Stimulated activated CD8-positive, alpha-beta memory T cell treated with anti-CD3 and anti-CD28 coated beads, Interleukin-7, amount 100 ng/mL, for 24 hours (primary cell): ENCODE measurements at places on chromosomes 6 and 20.

DNA sequence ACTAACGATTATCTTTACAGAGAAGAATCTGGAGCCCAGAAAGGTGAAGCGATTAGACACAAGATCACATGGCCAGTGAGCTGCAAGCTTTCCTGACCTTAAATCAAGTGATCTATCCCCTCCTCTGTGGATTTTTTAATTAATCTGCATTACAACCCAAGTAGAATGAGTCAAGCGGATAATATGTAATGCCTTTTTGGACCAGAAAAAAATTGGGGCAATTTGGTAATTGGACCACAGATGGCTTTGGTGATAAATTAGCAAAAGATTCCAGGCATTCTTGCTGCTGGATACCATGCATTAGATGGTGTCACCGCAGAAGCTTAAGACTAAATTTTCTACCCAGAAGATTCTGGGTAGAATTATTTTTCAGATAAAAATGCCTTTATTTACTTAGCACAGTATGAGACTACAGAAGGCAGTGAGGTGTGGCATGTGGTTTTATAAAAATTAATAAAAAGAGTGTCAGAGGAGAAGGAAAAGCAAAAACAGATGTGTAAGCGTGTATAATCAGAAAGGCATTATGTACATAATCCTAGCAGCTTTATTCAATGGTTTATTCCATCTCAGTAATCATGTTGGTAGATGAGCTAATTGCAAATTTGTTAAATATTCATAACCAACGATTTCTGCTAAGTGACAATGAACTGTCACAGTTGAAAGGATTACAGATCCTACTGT, 53.9 kb upstream of the PCSK2 start:
- DNase-seq = no peak

- no peak for DNase-seq
These were observed 492 bp upstream of the RNF39 start for GRCh38 chr6:30075790-30076732.

GRCh38 chr6:90374201-90374600, 77.6 kb upstream of the BACH2 start:
- DNase-seq = no peak

GRCh38 chr6:90480666-90481065, 106.2 kb downstream of the MAP3K7 start:
- no peak for DNase-seq

DNA sequence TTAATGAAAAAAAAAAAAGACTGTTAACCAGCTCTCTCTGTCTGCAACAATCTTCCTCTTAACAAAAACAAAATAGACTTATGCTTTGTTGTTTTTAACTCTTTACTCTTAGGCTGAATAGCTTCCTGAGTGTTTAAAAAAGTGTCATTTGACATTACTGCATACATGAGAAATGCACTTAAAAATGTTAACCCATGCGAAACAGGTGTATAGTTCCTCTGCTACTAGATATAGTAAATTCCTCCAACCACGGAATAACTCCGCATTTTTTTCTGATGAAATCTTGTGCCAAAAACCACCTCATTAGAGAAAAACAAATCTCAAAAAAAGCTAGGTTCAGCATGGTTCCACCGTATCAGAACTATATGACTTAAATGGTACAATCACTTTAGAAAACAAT, 426.0 kb downstream of the ADGRB3 start:
- DNase-seq = no peak

GRCh38 chr6:51928320-51928719, 159.1 kb downstream of the PKHD1 start:
- no peak for DNase-seq

GRCh38 chr6:140344142-140344913, 969.9 kb upstream of the CITED2 start:
- DNase-seq = no peak

DNA sequence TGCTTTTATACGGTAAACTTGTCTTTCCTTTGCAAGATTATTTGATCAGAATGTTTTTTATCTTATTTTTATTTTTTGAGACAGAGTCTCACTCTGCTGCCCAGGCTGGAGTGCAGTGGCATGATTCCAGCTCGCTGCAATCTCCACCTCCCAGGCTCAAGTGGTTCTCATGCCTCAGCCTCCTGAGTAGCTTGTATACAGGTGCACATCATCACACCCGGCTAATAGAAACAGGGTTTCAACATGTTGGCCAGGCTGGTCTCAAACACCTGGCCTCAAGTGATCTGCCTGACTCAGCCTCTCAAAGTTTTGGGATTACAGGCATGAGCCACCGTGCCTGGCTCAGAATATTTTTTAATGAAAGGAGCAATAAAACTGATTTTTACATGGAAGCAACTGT, 8.9 kb upstream of the LPIN3 start:
- no peak for DNase-seq

GRCh38 chr20:11549172-11550103, 368.3 kb upstream of the BTBD3 start:
- no peak for DNase-seq

DNA sequence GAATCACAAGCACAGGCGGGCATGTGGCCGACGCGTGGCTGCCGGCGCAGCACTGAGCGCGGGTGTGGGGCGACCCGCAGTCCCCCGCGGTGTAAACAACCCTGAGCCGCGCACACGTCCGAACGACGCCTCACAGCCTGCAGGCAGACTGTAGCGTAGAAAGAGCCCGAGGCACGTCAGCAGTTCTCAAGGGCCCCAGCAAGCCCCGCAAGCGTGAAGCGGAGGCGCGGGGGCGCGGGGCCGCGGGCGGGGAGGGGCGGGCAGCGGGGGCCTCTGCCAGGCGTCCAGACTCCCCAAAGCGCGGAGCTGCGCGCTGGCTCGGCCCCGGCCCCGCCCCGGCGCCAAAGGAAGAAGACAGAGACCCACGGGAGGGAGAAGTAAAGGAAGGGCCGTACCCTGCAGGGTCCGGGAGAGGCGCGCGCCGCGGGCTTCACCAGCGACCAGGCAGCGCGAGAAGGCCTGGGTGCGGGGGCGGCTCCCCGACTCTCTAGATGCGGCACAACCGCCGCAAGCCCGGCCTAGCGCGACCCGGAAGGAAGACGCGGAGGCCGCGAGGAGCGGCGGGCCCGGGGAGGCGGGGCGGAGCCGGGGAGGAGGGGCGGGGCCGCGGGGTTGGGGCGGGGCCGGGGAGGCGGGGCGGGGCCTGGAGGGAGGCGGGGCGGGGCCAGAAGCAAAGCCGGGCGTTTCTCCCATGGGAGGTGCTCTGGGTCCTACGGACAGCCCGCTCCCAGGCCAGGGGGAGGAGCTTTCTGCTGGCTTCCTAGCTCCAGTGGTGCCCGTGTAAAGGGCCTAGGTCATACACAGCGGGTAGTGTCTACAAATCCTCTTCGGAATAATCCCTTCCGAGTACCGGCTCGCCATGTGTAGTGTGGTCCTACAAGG, at the start of gene FBXL4:
FBXL4 (minus strand) TSS at position 536 of the 882 bp plus-strand sequence. CDS start 20,958 bp downstream, outside the sequence.
- DNase-seq = peak; percentile 60

GRCh38 chr6:119384444-119384843, 34.9 kb upstream of the MAN1A1 start:
- DNase-seq = no peak

DNA sequence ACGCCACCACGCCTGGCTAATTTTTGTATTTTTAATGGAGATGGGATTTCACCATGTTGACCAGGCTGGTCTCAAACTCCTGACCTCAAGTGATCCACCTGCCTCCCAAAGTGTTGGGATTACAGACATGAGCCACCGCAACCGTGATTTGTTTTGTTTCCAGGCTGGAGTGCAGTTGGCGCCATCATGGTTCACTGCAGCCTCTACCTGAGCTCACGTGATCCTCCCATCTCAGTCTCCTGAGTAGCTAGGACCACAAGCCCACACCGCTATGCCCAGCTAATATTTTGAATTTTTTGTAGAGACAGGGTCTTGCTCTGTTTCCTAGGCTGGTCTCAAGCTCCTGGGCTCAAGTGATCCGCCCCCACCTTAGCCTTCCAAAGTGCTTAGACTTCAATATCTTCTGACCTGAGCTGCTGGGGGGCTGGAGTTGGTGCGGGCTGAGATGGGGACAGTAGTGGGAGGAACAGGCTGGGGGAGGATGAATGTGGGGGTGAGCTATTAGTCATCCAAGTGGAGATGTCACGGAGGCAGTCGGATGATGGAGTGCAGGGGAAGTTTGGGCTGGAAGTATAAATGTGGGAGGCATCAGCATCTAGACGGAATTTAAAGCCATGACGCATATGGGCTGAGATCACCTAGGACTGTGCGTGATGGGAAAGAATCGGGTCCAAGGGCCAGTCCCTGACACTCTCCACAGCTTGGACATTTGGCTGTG, 23.1 kb upstream of the ZMYND8 start:
- DNase-seq = no peak

DNA sequence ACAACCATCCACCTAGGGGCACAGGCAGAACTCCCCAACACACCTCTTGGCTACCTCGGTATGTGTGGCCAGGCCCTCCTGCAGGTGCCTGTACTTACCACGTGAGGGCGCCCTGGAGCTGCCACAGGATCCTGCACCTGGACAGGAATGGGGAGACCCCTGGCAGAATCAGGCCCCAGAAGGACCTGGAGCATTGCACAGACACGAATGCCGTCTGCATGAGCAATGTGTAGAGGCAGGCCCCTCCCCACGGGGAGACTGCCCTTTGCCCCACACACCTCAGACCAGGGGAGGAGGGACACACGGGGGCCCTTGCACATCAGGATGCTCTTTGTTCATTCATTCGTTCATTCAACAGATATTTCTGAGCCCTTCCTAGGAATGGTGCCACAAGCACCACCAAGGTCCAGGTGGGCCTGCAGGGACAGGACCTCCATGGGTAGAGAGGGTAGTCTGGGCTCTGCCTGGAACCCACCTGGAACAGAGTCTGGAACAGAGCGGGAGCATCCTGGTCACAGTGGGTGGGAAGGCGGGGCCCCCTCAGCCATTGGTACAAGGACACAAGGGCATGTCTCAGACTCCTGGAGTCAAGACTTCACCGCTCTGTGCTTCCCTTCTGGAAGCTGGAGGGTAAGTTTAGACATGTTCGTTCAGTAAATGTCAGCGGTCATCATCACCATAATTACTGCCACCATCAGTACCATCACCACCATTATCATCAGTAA, 32.3 kb downstream of the YTHDF1 start:
- DNase-seq = no peak

- no peak for DNase-seq
These were observed 18.9 kb downstream of the NPEPL1 start for GRCh38 chr20:58711266-58712051.

- no peak for DNase-seq
These were observed 55.7 kb downstream of the PCSK2 start for GRCh38 chr20:17282501-17282900.

GRCh38 chr6:78629154-78629721, 238.1 kb upstream of the IRAK1BP1 start:
- no peak for DNase-seq

GRCh38 chr6:37804586-37804985, 14.9 kb upstream of the ZFAND3 start:
- no peak for DNase-seq

- no peak for DNase-seq
These were observed 26.4 kb downstream of the ZNF391 start for GRCh38 chr6:27414996-27415395.

GRCh38 chr6:139846538-139847456, 472.3 kb upstream of the CITED2 start:
- no peak for DNase-seq

- peak; percentile 62 for DNase-seq
These were observed 12.8 kb downstream of the NFATC2 start for GRCh38 chr20:51529758-51530157.
